SHP77 (cell line): ENCODE measurements at places on chromosomes 4 and X.
A peak's percentile ranks its signal among the peaks of the same experiment; 100 is the strongest.

DNA sequence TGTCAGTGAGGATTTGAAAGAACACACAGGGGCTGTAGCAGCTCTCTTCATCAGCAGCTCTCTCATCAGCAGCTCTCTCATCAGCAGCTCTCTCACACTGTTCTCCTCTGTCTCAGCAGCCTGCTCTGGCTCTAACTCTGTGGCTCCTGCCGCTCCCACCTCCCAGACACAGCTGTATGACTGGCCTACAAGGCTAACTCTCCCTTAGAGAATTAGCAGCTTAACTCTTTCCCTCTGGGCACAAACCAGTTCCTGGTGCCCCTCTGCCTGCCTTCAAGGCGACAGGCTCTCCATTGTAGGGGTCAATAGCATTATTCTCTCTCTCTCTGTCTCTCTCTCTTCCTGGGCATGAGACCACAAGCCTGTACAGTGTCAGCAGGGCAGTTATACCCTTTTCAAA, 385.6 kb upstream of the PCDH10 start:
- no peak for DNase-seq

- DNase-seq: no peak
These were observed 247.6 kb downstream of the DCLK2 start for GRCh38 chr4:150325872-150326271.

GRCh38 chr4:85527815-85528214, 52.9 kb downstream of the ARHGAP24 start:
- no peak for DNase-seq

GRCh38 chr4:172707622-172708021, 461.0 kb upstream of the GALNT7 start:
- DNase-seq: no peak

DNA sequence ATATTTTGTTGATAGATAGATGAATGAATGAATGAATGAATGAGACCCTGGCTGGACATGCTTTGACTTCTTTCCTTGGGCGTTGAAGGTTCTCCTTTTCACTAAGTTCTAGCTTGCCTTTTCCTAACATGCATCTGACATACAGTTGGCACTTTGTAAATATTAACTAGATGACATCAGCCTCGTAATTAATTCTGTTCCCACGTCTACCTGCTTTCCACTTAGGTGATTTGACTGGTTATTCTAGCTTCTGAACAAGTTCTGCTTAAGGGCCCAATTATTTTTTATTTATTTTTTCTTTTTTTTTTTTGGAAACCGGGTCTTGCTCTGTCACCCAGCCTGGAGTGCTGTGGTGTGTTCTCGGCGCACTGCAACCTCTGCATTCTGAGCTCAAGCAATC, 13.9 kb upstream of the RASL11B start:
- DNase-seq: no peak

GRCh38 chr4:149031399-149031798, 589.2 kb upstream of the NR3C2 start:
- no peak for DNase-seq

DNA sequence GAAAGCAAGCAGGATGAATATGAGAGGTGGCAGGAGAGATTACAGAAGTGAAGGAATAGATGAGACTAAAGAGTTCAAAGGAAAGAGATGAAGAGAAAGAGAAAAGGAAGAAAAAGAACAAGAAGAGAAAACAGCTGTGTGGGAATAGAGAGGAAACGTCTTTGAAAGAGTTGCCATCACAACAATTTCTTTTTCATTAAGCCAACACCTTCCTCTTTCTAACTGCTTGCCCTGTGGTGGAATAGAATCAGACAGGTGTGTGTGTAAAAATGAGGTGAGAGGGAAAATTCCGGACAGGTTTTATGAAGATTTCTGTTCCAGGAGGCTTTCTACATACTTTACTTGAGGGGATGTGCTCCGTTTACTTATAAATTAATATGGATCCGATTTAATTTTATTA, 28.8 kb downstream of the DTHD1 start:
- DNase-seq: no peak

DNA sequence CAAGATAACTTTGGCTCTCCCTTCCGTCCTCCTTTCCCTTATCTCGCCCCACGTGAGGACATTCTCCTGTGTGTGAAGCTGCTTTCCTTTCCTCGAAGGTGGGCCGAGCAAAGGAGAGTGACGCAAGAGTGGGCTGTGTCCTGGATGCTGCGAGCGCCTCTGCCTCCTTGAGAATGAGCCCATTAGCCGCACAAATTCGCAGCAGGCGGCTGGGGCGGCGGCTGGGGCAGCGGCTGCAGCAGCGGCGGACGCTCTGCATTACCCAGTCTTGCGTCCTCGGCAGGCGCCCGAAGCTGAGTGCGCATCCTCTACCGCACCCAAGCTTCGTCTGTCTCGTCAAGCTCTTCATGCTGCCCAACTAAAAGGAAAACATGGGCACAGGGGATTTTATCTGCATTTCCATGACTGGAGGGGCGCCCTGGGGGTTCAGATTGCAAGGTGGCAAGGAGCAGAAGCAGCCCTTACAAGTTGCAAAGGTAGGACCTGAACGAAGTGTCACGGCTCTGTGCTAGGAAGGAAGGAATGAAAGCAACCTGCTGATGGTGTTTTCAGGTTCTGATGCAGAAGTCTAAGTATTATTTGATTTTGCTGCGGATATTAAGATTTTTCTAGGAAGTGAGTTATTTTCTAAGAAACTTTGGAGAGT, at the start of gene SYNPO2:
TSS of gene SYNPO2 (plus strand) at position 189 of the 646 bp plus-strand sequence. CDS start at position 372, 183 bp downstream.
- peak; percentile 11 for DNase-seq

DNA sequence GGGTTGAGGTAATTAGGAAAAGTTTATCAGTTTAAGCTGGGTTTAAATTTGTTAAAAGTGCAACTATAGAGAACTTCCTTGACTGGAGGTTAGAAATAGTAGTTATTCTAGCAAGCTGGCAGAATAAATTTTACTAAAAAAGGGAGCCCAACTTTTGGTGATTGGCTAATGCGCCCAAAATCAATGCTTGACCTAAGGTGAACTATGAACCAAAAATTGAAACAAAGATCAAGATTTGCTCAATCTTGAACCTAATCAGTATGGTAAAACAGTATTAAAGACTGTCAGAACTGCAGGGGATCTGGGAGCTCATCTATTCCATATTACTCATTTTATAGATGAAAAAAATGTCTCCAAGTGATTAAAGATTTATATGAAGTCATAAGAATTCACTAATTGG, 6.1 kb upstream of the SPATA18 start:
- DNase-seq: no peak

- DNase-seq: peak; percentile 19
These were observed 214.3 kb upstream of the PPARGC1A start for GRCh38 chr4:24104158-24104565.

DNA sequence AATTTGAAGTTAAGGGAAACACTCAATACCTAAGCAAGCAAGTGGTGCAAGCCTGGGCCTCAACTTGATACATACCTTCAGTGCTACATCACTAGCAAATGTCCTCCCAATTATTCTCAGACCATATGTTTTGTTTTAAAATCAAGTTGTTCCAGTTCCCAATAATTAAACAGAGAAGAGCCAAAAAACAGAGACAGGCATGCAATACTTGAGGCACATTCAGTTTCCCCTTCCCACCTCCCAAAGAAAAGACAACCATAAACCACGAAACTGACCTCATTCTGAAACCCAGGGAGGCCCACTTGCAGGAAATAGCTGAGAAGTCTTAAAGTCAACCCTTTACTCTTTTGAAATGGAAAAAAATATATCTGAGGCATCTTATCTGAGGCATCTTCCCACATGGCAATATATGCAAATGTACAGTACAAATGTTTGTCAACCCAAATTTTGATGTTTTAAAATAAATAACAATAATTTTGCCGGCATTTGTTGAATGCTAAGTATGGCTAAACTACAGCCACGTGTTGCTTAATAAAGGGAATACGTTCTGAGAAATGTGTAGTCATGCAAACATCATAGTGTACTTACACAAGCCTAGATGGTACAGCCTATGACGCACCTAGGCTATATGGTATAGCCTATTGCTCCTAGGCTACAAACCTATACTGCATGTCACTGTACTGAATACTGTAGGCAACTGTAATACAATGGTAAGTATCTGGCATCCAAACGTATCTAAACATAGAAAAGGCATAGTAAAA, 147.5 kb downstream of the TSPAN5 start:
- no peak for DNase-seq

GRCh38 chr4:24511371-24512063, 72.8 kb downstream of the DHX15 start:
- no peak for DNase-seq

DNA sequence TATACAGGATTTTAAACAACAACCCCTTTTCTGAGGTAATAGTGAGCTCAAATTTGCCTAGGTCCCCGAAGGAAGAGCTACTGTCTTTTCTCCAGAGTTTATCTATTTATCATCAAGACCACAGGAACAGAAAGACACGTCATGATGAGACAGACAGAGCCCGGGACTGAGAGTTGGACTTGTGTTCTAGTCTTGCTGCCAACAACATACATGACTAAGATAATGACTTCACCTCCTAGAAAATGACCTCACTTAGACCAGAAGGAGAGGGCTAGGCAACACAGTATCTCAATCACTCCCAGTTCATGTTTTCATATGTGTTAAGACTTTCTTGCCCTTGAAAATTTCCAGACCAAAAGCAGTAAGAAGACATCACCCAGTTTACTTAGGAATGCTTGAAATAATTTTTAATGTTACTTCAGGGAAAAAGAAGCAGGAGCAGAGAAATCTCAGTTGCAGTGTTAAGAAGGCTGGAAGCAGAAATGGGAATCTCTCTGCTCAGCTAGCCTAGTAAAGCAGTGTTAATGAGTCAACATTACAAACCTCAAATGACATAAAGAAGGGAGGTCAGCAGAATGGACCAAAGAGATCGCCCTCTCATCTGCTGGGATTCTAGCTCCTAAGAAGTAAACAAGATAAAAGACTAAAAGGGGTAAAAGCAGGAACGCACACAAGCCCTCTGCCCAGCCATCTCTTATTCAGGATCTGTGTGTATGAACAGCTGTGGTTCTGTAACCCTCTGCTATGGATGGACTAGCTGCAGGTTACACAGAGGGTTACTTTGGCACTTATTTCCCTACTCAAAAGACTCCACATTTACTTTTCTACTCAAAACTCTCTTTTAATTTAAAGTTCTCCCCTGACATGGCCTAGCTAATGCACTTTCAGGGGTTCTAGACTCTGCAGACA, 24.8 kb downstream of the PDGFC start:
- peak; percentile 20 for DNase-seq
